ENCODE measurements at places on chromosomes 4 and X.

- DNase-seq: peak; percentile 26
These were observed 173.4 kb upstream of the KIT start for GRCh38 chr4:54484383-54484782.

GRCh38 chr4:72631296-72631695 lies 62.3 kb upstream of the ADAMTS3 start:
- DNase-seq: no peak

GRCh38 chrX:7711167-7711566 lies 131.8 kb upstream of the VCX start:
- DNase-seq: no peak

- DNase-seq: no peak
These were observed 59.4 kb upstream of the RBPJ start for GRCh38 chr4:26261405-26261804.

DNA sequence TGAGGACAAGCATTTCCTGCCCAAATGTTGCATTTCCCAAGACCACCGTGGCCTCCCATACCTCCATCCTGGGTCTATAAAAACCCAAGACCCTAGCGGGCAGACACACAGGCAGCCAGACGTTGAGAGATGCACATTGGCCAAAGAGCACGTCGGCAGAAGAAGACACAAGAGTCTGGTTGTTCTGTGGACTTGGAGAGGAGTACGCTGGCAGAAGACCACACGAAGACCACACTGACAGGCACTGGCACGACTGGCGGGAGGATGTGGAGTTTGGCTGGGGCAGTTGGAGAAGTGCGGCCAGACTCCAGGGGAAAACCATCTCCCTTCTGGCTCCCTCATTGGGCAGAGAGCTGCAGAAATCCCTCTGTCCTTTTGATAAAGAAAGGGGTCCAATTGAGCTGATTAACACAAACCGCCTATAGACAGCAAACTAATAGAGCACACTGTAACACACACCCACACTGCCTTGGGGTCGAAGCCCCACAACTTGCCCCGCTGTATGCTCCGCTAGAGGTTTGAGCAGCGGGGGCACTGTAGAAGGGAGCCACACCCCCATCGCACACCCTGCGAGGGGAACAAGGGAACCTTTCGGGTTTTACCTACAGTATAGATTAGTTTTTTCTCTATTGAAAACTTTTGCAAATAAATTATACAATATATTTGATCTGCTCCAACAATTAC lies 376.7 kb upstream of the KLHL4 start:
- no peak for DNase-seq

DNA sequence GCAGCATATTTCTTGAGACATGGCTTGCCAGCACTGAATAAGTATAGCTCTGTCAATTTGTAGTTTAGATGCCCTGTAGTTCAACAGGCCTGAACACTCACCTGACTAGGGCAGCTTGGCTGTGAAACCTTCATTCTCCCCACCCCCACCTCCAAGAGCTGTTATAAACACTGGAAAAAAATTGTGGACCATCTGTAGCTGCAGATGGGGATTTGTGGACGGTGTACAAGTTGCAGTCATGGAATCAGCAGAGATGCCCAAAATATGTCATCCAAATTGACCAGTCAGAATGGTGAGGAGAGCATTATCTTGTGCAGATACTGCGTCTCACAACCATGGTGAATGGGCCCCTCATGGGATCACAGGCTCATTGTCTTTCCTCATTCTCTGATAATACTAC lies 76.2 kb upstream of the PAQR3 start:
- no peak for DNase-seq

GRCh38 chr4:147865926-147866325 lies 134.0 kb downstream of the ARHGAP10 start:
- DNase-seq: no peak

DNA sequence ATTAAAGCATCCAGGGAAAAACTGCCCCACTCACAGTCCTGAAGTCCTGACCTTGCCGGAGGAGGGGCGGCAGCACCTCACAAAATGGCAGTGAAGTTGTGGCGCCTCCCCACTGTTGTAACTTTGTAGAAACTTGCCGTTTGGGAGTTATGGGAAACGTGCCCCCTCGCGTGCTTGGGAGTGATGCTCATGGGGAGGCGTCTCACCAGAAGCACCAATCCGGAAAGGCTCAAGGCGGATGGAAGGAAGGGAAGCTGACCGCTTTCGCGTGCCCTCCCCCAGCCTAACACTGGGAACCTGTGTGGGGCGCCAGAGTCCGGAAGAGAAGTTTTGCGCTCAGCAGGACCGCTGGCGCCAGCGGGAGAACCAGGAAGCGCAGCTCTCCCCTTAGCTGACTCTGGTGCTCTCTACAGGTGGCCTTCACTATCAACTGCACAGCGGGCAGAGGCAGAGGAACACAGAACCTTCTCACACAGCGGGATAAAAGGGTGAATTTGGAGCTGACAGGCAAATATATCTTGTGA lies at the start of the genes CT45A10 and SAGE1:
CT45A10 (minus strand) TSS at position 151 of the 524 bp plus-strand sequence. CDS start 8,100 bp downstream, outside the sequence.
SAGE1 (plus strand) TSS at position 423 of the 524 bp plus-strand sequence. CDS start 2,527 bp downstream, outside the sequence.
- no peak for DNase-seq
